ENCODE measurements at places on chromosomes 7 and 10. TPM values are rescaled to one million over a fixed set of nuclear protein-coding genes. Genes with fewer than 3 reads are reported as not detected.

DNA sequence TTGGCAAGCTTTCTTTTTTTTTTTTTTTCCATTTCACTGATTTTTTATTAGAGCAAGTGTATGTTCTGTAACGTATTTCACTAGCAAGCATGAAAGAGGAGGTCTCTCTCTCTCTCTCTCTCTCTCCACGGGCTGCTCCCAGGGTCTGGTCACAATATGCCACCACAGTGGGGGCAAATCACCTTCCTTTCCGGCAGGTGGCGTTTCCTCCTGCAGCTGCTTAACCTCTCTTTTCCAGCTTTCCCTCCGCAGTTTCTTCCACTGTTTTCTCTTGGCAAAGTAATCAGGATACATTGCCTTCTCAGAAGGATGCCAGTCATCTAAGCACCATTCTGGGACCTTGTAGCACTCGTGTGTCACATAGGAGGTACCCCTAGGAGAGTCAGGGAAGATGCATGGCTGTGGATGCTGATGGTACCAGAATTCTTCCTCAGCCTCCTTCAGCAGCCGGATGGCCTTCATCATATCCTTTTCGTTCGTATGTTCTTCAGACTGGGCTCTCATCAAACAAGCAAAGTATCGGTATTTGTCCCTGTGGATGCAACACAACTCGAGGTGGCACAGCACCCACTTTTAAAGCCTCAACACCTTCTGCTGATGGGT lies 197.3 kb upstream of the PODXL start:
- DNase-seq, result peak; percentile 12

The CDK14 gene
- total RNA-seq, result 6.5 TPM

The ADAMTS14 gene
- total RNA-seq, result 1.2 TPM

- DNase-seq, result peak; percentile 35
Observed at GRCh38 chr7:74015670-74016069, 12.3 kb upstream of the ELN start.

DNA sequence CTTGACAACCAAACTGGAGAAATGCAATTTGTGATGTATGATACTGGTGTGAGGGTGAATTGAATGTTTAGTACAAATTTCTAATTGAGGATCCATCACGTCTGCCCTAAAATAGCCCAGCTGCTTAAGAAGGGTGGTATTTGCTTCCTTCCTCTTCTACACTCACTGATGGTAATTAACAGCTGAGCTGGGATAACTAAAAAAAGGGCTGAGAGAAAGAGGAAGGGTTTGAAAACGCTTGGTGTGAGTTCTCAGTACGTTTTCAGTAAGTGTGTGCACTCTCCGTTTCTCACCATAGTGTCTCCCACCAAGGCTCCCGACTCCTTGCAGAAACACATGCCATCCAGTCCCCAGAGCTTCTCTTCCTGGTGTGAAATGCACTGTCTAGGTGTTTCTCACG lies 54.3 kb downstream of the MAP3K8 start:
- DNase-seq, result no peak

GRCh38 chr7:42137941-42138340 lies 99.1 kb downstream of the GLI3 start:
- DNase-seq, result no peak

GRCh38 chr10:88110822-88111221 lies 247.4 kb downstream of the PTEN start:
- peak; percentile 36 for DNase-seq

The PHYHIPL gene
- not detected for total RNA-seq

DNA sequence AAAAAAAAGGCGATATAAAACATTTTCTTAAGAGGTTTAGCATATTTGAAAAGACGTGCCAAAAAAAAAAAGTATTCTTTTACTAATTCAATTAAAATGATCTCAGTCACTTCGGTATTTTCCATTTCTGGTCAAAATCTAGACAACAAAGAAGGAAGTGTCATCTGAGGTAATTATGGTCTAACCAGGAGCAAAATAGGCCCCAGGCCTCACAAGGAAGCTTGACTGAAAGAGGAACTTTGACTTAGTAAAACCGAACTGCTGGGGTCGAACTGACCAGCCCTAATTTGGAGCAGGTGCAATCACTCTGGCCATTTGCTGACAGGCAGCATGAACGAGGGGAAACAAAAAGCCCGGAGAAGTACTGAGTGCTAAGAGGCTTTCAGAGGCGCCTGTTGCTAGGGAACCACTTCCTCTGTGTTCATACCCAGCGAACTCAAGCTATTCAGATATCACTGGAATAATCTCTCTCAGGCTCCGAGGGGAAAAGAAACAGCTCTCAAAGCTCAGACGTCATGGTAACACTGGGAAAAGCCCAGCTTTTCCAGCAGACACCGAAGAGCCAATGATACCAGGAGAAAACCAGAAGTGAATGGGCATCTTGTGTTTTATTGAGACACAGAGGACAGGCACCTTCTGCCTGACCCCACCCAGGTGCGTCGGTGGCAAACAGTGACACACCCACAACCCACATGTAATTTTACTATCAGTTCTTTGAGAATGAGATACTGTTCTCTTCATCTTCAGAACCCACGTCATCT lies 126.5 kb downstream of the FAM107B start:
- peak; percentile 82 for DNase-seq

The CRHR2 gene
- total RNA-seq, result not detected

Measured in M059J (cell line).